Activated CD4-positive, alpha-beta T cell treated with anti-CD3 and anti-CD28 coated beads, Interleukin-2, amount 10 ng/mL, durations not matched to agents 7 days and 5 days (primary cell): ENCODE measurements at places on chromosomes 2 and 18. TPM values are rescaled to one million over a fixed set of nuclear protein-coding genes. Genes with fewer than 3 reads are reported as not detected.

The YWHAQ gene
- total RNA-seq, result 322 TPM

- no peak for DNase-seq
- peaks cover 7% of the 10 kb centered on the region for H3K36me3 ChIP-seq
- peaks cover 69% of the 10 kb centered on the region for H3K4me1 ChIP-seq
- H3K4me3 ChIP-seq, result peak overlapping the region; percentile 81
These were observed 35.9 kb upstream of the SLC14A1 start for GRCh38 chr18:45688113-45688512.

DNA sequence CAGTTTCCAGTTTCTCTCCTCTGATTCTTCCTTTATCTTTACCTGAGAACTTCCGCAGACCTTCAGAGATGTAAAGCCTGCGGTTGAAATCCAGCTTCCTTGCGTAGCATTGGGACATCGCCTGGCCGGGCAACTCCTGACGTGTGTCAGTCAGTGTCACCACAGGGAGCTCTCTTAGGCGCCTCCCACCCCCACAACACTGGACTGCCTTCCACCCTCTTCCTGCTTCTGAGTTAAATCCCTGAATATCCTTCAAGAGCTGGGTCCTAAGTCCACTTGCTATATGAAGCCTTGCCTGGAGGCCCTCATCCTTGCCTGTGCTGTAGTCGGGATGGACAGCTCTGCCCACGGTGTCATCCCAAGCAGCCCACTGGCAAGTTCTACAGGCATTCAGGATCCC is 179.4 kb downstream of the SEPTIN10 start:
- DNase-seq, result no peak
- no peak overlapping the region for H3K27ac ChIP-seq

The NOTO gene
- not detected for total RNA-seq

- H3K4me1 ChIP-seq, result peaks cover 12% of the 10 kb centered on the region
- no peak overlapping the region for H3K27ac ChIP-seq
- H3K4me3 ChIP-seq, result no peak overlapping the region
- no peaks in the 10 kb centered on the region for H3K27me3 ChIP-seq
These were observed 90.6 kb upstream of the WDR75 start for GRCh38 chr2:189350540-189351209.

DNA sequence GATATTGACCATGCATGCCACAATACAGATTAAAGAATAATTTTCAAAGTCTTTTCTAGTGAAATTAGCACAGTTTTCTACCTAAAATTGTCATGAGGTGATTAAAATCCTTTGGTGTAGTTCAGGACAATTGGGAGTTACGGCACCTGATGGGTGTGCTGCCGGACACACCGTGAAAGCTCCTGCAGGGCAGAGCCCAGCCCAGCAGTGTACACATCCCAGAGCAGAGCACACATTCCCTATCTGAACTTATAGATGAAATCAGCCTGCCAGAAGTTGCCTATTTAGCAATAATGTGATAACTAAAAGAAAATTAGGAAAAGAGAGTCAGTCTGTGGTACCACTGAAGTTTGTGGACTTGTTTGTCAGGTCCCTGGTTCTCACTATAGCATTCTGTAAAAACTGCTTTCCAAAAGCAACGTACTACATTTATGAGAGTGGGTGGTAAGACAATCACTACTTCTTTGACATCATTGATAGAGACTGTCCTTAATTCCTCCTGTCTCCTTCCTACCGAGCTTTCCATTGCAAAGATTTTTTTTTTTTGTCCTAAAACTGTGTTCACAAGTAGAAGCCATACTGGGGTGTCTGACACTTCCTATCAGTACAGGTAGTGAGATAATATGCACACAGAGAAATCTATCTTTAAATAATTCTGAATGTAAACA is 3.4 kb downstream of the CYTIP start:
- DNase-seq, result no peak
- H3K27me3 ChIP-seq, result no peaks in the 10 kb centered on the region
- peak overlapping the region; percentile 96 for H3K27ac ChIP-seq
- peaks cover 18% of the 10 kb centered on the region for H3K4me1 ChIP-seq
- H3K36me3 ChIP-seq, result peaks cover 76% of the 10 kb centered on the region
- H3K4me3 ChIP-seq, result peak overlapping the region; percentile 96

DNA sequence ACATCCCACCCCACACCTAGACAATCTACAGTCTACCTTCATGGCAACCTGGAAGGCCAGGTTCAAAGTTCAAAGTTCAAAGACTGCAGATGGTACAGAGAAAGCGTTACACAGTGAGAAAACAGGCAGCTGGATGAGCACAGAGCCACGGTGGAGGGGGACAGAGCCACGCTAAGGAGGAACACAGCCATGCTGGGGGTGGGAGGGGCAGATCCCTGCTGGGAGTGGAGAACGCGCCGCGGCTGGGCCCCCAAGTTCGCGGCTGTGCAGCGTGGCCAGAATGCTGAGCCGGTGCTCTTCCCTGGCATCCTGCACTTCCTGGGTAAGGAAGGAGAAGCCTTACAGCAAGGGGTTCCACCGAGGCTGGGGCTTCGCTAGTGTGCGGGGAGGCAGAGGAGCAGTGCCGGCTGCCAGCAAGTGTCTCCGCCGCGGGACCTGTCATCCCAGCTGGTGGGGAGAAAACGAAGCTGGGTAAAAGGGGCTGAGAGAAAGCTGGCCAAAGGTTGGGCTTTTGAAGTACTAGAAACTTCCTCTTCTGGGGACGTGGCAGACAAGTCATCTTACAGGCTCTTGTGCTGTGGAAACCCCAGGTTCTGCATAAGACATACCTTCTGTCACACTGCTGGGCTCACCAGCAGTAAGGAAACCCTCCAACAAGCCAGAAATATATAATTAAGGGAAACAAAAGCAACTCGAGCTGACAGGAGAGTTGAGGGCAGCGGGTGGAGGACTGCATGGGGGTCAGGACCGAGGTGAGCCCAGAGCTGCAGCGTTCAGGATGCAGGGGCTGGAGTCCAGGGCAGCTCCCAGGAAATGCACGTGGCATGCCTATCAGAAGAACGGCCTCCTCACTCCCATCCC is 115.5 kb downstream of the HDAC4 start:
- H3K27me3 ChIP-seq, result no peaks in the 10 kb centered on the region
- H3K27ac ChIP-seq, result peak overlapping the region; percentile 87
- peak; percentile 45 for DNase-seq
- peak overlapping the region; percentile 69 for H3K4me3 ChIP-seq

The SLC5A7 gene
- total RNA-seq, result not detected

DNA sequence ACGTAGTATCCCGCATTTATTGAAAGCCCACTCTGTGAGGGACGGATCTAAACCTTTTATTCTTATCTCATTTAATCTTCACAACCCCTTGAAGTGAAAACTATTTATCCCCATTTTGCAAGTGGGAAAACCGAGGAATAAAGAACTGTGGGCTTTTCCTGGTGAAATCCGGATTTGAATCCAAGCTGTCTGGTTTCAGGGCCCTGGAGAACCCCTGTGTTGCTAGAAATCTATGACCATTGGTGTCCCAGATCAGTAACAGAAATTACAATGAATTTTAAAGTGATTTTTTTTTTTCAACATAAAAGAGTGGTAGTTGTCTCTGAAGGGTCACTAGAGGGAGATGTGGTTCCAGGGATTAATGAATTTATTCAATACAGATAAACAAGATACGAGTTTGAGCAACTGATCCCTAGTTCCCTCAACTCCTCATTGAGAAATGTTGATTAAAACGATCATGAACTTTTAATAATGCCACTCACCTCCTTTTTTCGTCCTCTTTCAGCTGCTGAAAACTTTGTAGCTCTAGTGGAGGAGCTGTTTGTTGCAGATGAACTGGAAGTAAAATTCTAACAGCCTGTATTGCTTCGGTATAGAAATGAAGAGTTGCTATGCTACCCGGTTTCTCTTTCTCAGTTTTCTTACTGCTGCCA is 940 bp downstream of the XRCC5 start:
- DNase-seq, result peak; percentile 15
- H3K27ac ChIP-seq, result peak overlapping the region; percentile 98
- peaks cover 56% of the 10 kb centered on the region for H3K36me3 ChIP-seq
- H3K4me3 ChIP-seq, result peak overlapping the region; percentile 99
- no peaks in the 10 kb centered on the region for H3K27me3 ChIP-seq

DNA sequence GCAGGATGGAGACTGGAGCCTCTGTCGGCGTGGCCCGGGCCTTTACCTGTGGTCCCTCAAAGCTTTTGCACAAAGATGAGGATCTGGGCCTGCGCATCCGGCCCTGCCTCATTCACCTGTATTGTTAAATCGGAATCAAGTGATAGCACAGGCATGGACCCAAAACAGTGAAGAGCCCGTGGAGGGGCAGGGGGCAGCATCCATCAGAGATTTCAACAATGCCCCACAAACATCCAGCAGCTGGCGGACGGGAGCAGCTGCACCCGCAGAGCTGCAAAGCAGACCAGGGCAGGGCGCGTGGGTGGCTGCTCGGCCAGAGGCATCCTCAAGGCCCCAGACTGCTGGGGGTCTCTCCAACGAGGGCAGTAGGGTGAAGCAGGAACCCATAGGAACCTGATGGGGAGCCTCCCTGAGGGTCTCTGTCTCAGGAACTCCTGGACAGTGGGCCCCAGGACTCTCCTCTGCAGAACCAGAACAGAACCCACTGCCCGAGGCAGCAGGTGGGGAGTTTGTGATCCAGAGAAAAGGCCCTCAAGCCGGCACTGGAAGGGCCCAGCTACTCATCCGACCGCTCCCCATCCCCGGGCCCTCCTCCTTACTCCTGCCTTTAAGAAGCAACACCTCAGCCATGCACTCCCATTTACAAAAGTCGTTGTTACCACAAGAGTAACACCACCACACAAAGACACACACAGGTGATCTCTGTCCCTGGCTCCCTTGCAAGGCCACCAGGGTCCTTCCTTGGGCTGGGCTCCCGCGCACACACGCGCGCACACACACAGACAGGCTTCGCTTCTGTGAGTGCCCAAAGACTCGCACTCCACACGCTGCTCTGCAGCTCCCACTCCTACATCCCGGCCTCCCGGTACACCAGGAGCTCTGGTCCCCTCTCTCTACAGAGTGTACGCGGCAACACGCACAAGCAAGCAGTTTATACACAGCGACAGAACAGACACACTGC is 28.8 kb downstream of the HDAC4 start:
- H3K4me1 ChIP-seq, result peaks cover 3% of the 10 kb centered on the region
- no peaks in the 10 kb centered on the region for H3K27me3 ChIP-seq
- H3K27ac ChIP-seq, result no peak overlapping the region
- DNase-seq, result no peak
- H3K4me3 ChIP-seq, result no peak overlapping the region

- peaks cover 1% of the 10 kb centered on the region for H3K27me3 ChIP-seq
- no peak overlapping the region for H3K27ac ChIP-seq
- DNase-seq, result no peak
- H3K4me1 ChIP-seq, result no peaks in the 10 kb centered on the region
These were observed 374.4 kb upstream of the SALL3 start for GRCh38 chr18:78605255-78605654.

The FOXD4L1 gene
- 0.25 TPM for total RNA-seq
